Left cardiac atrium (tissue), 4 donors: ENCODE measurements at places on chromosomes 2 and 18. TPM values are rescaled to one million over a fixed set of nuclear protein-coding genes. Genes with fewer than 3 reads are reported as not detected.

DNA sequence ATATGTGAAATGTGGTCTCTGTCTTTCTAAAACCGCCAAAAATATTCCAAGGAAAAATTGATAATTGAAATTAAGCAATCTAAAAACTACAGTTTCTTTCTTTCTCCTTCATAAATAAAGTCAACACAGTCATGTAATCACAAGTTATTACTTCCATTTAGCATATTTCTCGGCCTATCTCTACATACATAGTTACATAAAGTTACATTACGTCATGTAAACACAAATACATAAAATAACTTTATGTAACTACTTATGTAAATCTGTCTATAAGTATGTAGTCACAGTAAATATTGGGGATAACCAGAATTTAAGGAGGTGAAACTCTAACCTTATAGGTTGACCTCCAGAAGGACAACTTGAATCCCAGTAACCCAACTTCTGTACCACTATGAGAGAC lies 48.5 kb upstream of the PID1 start:
- no peak for DNase-seq

Gene RAD51AP2
- 0.18 TPM for total RNA-seq

GRCh38 chr2:136116151-136116812 lies 1.7 kb downstream of the CXCR4 start:
- DNase-seq, result peak; percentile 52

GRCh38 chr2:64371727-64372126 lies 82.2 kb upstream of the LGALSL start:
- no peak for DNase-seq

DNA sequence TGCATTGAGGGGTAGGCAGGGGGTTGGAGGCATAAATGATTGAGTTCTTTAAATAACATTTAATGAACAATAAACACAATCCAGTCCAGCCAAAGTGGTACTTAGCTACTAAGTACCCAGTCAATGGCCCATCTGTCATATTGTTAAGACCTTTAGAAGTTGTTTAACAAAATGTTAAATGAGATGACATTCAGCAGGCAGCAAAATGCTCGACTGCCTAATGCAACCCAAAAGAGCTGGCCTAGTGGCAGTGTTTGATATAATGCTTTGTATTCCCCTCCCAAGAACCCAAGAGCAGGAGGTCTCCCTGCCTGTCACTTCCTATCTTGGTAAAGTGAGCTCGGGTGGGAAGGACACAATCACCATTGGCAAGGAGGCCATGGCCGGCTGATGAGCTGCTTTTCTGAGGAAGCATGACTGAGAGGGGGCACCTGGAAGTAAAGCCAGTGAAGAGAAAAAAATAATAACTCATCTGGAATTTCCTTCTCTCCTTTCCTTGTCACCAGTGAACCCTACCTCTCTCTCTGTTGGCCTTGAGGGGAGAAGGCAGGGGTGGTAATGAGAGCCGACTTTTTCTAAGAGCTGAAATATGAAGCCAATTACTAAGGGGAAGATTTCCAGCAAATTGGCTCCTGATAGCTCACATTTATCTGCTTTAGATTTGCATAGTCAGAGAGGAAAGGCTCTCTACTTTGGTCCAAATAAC lies 140.6 kb downstream of the C1D start:
- no peak for DNase-seq

- no peak for DNase-seq
These were observed 25.7 kb downstream of the SCN7A start for GRCh38 chr2:166468124-166469024.

- peak; percentile 44 for DNase-seq
These were observed at the start of gene TMEM200C for GRCh38 chr18:5895299-5895875. TSS of gene TMEM200C (minus strand) at chr18:5895522. CDS start at chr18:5892063, 3,459 bp downstream.

DNA sequence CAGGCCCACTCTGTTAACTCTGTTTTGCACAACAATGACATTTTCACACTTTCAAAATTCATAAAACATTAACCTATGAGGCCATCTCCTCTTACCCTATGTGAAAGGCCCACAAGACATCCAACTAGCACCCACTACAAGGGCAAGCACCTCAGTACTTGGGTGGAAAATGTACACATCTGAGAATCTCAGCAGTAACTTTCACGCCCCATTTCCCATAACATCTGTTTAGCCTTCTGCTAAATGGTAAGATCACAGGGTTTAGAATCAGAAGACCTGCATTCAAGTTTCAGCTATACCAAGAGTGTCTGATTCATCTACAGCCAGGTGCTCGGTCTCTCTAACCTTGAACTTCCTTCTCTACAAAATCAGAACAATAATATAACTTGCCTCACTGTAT lies 89.2 kb downstream of the SP100 start:
- DNase-seq, result no peak

- DNase-seq, result no peak
These were observed 195.7 kb upstream of the TMEFF2 start for GRCh38 chr2:192390401-192390800.

- DNase-seq, result no peak
These were observed 29.6 kb upstream of the CYBRD1 start for GRCh38 chr2:171492664-171493063.

GRCh38 chr18:70068981-70069380 lies 121.3 kb upstream of the CD226 start:
- no peak for DNase-seq

- DNase-seq, result no peak
These were observed 293.7 kb downstream of the NYAP2 start for GRCh38 chr2:225693259-225693658.

Gene RGPD5
- 36.2 TPM for total RNA-seq

GRCh38 chr2:82994151-82994550 lies 1464.9 kb downstream of the SUCLG1 start:
- DNase-seq, result no peak

DNA sequence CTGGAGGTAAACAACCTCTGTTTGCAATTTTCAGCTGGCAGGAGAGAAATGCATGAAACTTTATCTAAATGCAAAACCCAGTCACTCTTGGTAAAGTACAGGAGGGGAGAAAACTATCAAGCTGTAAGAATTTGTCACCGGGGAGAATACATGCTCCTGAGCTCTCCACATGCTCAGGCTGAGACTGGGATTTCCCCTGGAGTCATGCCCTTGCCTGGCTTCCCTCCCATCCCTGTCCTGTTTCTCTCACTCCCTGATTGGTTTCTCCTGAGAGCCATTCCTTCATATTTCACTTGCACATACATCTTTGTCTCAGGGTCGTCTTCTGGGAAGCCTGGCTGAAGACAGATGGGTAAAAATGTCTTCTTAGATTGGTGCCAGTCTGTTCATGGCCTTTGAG lies 52.9 kb upstream of the SPATS2L start:
- DNase-seq, result no peak

- DNase-seq, result no peak
These were observed 42.1 kb downstream of the CALCRL start for GRCh38 chr2:187405921-187406320.

DNA sequence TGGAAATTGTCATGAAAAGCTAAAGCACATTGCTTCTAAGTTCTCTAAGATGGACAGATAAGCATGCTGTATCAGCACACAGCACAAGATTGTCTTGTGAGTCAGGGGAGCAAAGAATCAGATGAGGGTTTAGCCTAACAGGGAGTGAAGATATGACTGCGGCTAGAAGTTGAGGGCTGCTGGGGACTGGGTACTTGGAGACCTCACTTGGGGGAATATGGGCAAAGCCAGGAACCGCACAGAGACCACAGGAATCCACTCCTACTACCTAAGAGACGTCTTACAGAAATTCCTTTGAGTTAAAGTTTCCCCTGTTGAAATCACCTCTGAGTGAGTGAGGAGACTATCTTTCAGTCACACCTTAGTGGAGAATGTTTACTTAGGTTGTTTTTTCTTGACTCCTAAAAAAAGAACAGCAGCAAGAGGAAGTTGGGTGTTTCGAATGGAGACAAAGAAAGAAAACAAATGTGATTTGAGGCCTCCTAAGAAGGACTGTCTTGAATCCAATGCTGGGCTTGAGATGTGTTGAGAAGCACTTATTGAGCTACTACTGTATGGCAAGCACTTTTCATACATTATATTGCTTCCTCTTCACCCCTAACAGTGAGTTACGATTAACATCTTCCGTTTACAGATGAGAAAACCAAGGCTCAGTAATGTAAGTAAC lies 100.7 kb downstream of the ANKRD44 start:
- no peak for DNase-seq

Gene PAIP2B
- 20.5 TPM for total RNA-seq
